ENCODE measurements at places on chromosomes 12 and 14. TPM values are rescaled to one million over a fixed set of nuclear protein-coding genes. Genes with fewer than 3 reads are reported as not detected.

DNA sequence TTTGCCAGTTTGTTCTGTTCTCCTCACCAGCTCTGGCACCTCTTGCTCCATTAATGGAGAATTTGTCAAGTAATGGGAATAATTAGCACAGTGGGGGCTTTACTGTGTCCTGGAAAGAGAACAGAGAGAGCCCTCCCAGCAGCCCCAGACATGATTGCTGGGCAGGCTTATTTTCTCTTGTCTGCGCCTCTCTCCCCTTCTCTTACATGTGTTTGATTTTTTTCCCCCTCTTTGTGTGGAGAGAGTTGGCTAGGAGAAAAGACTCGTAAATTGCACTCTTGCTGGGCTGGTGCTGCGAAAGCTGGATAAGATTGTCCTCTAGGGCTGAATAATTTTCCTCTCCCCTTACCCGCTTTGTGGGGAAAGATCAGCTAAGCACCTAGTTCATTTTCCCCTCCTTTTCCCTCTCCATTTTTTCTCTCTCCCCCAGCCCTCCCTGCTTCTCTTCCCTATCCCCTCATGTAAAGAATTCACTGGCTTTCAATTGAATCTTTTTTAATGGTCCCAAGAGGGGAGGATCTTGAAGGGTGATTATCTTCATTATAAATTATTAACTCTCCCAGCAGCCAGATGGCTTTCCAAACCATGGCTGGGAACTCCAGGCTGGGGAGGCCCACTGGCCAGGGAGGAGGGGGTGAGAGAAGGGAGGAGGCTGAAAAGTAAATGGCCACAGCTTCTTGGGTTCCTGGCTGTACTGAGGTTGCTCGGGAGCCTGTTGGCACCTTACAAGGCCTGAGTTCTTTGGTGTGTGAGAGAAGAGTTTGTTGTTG lies 62.2 kb downstream of the NRXN3 start:
- no peak for DNase-seq

- no peak for DNase-seq
Observed at GRCh38 chr14:74950795-74951442, 4.5 kb downstream of the PGF start.

DNA sequence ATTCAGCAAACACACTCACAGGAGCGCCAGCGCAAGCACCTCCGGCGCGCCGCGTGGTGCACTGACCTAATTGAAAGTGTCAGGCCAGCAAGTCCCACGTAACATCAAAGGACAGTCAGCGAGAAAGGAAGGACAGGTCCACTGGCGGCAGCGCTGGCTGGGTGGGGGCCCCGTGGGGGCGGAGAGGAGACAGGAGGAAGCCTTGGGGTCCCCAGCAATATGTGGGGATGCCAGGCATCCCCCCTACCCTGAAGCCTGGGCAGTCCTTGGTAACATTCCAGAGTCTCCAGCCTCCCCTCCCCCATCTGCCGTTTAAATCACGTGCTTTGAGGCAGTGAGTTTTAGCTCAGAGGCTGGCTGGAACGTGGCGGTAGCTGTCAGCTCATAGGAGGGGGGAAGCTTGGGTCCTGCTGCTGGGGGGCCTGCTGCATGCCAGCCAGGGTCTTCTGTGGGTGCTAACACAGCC lies 159.2 kb downstream of the CALM1 start:
- no peak for DNase-seq

- DNase-seq = no peak
Observed at GRCh38 chr12:88931598-88931997, 351.3 kb upstream of the KITLG start.

- no peak for DNase-seq
Observed at GRCh38 chr12:645563-646071, 17.6 kb downstream of the NINJ2 start.

DNA sequence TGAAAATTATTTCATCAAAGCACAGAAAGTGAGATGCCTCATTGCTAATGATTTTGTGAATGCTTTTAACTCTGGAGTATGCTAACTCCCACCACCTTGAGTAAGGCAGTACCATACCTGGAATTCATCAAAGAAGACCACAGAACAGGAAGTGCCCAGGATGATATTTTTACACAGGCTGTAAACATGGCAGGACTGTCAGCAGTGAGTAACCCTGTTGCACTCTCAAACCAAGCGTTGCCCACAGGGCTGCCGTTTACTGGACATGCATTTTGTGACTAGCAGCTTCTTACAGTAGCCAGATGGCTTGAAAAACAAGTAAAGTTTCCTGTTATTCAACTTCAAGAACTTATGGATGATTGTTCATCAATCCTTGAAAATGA lies 42.4 kb downstream of the RALGAPA1 start:
- no peak for DNase-seq

DNA sequence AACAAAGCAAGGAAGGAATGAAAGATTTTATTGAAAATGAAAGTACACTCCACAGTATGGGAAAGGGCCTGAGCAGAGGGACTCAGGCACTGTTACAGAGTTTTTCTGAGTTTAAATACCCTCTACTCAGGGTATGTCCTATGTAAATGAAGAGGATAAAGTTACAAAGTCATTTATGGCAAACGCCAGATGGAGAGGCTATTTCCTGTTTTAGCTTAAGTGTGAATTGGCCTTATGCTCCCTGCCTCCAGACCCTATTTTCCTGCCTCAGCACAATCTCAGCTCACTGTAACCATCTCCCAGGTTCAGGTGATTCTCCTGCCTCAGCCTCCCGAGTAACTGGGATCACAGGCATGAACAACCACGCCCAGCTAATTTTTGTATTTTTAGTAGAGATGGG lies 6.8 kb upstream of the PHC1 start:
- DNase-seq = no peak

- no peak for DNase-seq
Observed at GRCh38 chr12:84874125-84874824, 38.3 kb downstream of the SLC6A15 start.

- no peak for DNase-seq
Observed at GRCh38 chr12:52426034-52426433, 8.1 kb downstream of the KRT75 start.

- no peak for DNase-seq
Observed at GRCh38 chr12:18706798-18707197, 31.0 kb downstream of the PLCZ1 start.

DNA sequence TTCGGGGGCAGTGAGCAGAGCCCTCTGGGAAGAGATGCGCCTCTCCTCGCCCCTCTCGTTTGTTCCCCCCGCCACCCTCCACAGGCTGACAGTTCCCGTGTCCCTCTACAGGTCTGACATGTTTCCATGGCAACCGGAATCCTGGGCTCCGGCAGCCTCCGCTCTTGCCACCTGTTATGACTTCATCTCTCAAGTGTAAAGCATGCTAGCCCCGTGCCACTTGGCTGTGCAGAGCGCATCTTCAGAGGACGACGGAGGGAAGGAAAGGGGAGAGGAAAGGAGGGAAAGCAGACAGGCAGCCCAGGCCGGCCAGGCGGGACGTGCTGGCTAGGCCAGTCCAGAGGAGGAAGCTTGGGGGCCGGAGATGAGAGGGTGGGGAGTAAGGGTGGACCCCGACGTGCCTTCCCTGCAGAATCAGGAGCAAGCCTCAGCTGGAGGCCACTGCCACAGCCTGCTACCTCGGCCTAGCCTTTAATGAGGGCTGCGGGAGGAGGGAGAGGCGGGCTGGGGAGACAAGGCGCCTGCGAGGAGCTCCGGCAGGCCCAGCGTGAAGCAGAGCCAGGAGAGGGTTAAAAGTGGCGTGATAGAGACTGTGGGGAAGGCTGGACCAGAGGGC lies 214.3 kb downstream of the DPF3 start:
- DNase-seq = no peak

- no peak for DNase-seq
Observed at GRCh38 chr14:95300697-95301526, 18.8 kb downstream of the CLMN start.

DNA sequence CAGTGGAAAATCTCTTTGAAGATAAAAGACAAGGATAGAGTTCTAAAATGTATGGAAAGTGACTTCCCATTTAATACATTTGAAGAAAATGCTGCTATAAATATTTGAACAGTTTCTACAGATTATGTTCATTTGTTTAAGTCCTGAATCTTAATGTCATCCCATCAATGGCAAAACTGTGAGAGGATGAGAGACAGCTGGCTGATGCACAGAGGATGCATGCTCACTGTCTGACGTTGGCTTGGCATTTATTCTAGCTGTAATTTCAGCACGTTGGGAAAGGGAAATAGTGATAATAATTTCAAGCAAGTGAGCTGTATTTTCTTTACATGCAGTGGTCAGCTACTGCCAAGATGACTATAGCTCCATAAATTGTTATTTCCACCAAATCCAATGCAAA lies 40.5 kb downstream of the PPFIA2 start:
- DNase-seq = no peak

DNA sequence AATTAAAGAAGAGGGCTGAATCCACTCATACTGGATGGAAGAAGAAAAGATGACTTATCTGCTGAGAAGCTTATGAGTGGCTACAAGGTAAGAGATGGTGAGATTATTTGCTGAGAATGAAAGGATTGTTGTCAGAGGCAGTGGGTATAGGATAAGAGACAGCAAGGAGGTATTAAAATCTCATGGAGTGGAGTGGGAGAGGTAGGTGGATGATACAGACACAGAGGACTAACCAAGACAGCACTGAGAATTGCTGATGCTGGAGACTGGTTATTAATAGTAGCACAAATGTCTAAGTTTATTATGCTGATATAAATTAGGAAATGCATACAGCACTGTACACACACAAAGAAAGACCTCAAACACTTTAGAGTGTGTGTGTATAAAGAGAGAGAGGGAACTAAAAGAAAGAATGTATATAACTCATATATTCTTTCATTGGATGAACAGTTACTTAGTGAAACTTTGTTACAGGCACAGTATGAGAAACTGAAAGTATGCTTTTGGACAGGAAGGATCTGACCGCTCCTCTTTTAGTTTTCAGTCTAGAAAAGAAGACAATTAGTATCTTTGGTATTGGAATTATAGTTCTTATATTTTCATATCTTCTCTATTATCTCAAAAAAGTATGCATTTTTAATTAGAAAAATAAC lies 543.1 kb downstream of the LRFN5 start:
- no peak for DNase-seq

DNA sequence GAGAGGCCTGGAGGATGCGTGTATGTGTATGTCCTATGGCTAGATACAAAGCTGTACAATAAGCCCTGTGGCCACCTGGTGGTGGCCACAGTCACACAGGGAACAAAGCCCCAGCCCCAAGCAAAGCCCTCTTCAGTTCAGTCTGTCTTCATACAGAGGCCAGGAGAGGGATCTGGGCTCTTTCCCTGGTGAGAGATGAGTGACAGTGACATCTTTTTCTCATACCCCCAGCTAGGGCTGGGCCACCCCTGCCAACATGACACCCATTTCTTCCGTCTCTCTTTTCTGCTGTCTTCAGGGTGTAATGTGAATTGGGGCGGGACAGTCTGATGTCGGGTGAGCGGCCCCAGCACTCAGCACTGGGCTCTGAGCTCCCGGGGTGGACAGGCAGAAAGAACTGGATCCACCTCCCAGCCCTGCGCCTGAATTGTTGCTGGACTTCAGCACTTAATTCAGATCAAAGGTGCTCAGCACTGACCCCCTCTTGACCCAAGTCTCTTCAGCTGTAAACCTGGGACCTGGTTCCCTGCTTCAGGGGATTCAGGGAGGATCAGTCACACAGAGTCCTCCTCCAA lies 59.8 kb downstream of the SERPINA3 start:
- DNase-seq = no peak

GRCh38 chr12:131159660-131160059 lies 206.0 kb downstream of the ADGRD1 start:
- no peak for DNase-seq

DNA sequence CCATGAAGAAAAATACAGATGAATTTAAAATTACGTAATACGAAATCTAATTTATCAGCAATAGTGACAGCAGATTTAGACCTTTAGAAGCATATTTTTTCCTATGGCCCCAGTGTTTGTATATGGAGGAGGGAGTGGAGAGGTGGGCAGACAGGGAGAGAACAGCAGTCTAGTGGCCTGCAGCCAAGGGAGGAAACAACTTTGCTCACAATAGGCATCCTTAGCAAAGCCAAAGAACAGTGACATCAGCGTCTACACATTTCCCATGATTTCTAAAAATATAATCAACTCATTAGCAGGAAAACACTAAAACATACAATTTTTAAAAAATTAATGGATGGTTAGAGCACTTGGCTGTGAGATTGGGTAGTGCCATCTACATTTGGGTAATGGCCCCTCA lies 622.6 kb upstream of the ATP2B1 start:
- DNase-seq = no peak

GRCh38 chr12:614411-614970 lies 48.8 kb downstream of the NINJ2 start:
- no peak for DNase-seq

DNA sequence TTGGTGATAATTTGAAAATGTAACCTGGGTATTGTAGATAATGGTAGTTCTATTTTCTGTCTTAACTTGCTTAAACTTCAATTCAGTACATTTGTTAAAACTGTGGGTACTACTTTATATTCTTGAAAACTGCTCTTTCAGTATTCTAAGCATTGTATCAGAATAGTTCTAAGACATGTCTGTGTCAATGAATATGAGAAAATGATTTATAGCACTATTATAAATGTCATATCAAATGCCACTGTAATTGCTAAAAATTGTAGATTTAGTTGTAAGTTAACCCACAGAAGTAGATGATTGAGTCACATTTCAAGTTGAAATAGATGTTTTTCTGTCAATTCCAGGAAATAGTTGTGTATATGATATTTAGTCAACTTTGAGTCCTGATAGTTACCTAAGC lies 2.4 kb downstream of the NAA30 start:
- DNase-seq = no peak

- no peak for DNase-seq
Observed at GRCh38 chr12:93819050-93819491, 141.9 kb downstream of the CRADD start.

- DNase-seq = no peak
Observed at GRCh38 chr14:93748208-93749075, 39.8 kb downstream of the PRIMA1 start.

DNA sequence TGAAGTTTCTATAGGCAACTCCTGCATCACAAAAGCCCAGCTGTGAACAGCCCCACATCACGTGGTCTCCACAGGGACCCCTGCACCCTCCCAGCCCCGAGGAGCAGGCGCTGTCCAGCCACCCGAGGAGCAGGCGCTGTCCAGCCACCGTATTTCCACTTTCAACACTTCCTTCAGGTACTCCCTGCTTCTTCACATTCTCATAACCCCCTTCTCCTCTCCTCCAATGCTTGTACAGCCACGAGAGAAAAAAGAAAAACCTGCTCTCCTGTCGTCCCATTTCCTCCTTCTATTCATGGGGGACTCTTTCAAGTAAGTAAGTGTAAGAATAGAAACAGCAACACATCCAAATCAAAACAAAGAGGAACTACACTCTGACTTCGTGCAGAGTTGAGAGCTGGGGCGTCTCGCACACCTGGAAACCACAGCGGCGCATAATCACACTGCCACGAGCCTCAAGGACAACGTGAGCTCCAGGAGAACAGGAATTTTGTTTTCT lies 11.9 kb downstream of the CDC42BPB start:
- DNase-seq = no peak

RIMBP2 gene
- 0.38 TPM for total RNA-seq

TMEM119 gene
- total RNA-seq = 3.9 TPM

PRIMA1 gene
- not detected for total RNA-seq

ADAM21 gene
- not detected for total RNA-seq

CYP27B1 gene
- 0.88 TPM for total RNA-seq

ADGRD1 gene
- total RNA-seq = 0.44 TPM

FAM177A1 gene
- 141 TPM for total RNA-seq

FOXN4 gene
- total RNA-seq = not detected

A2ML1 gene
- total RNA-seq = not detected

MYG1 gene
- total RNA-seq = 34.0 TPM
